ENCODE measurements at places on chromosomes 4 and X. TPM values are rescaled to one million over a fixed set of nuclear protein-coding genes. Genes with fewer than 3 reads are reported as not detected.
A peak's percentile ranks its signal among the peaks of the same experiment; 100 is the strongest.

GRCh38 chrX:54419559-54420302 is 20.5 kb upstream of the TSR2 start:
- DNase-seq: no peak

DNA sequence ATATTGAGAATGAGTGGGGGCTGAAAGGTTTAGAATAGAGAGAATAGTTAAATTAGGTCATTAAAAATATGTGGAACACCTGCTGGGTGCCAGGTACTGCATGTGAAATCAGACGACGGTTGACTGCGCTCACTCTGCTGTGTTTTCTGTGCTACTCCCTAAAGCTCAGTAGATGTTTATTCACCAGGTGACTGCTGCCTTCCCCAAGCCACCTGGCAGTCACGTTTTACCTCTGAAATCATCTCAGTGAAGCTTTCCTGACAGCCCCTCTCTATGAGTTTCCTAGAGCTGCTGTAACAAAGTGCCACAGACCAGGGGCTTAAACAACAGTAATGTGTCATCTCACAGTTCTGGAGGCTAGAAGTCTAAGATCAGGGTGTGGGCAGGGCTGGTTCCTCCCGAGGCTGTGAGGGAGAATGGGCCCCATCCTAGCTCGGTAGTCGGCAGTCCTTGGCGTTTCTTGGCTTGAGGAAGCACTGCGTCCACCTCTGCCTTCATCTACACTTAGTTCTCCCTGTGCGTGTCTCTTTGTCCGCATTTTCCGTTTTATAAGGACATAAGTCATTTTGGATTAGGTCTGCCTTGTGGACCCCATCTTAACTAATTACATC is 25.3 kb downstream of the ADD1 start:
- no peak for DNase-seq

- no peak for DNase-seq
Observed at GRCh38 chr4:84319124-84319523, 180.0 kb downstream of the NKX6-1 start.

DNA sequence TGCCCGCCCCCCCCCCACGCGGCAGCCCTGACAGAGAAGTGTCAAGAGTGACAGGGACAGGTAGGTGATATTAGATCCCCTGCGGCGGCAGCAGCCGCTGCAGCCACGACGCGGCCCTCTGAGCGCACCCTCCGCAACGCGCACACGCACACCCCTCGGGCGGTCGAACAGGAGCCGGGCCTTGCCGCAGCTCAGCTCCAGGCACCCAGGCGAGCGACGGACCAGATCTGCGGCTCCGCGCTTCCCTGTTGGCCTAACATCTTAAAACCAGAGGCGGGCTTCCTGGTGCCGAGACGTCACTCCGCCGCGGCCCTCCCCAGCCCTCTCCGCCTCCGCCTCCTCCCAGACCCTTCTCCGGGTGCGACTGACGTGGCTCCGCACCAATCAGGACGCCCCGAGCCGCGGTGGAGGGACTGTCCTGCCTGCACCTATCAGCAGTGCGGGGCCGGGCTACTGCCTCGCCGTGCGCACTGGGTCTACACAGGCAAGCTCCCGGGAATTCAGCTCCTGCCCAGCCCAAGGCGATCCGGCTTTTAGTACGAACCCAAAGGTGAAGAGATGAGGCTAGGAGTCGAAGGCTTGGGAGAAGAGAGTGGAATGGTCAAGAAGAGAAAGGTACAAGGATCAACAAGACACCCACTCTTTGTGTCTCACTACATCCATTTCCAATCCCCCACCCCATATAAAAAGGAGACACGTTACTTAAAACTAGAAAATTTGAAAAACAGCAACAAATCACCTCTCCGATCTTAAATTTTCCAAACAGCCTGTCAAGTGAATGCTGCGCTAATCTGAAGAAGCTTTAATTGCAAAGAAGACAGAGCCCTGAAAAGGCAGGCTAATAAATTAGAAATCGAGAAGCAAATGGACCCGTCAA is at the start of gene PITX2:
Gene PITX2, minus strand, starts transcription at position 237 of the 877 bp plus-strand sequence. CDS start 617 bp downstream, outside the sequence.
- peak; percentile 67 for DNase-seq

DNA sequence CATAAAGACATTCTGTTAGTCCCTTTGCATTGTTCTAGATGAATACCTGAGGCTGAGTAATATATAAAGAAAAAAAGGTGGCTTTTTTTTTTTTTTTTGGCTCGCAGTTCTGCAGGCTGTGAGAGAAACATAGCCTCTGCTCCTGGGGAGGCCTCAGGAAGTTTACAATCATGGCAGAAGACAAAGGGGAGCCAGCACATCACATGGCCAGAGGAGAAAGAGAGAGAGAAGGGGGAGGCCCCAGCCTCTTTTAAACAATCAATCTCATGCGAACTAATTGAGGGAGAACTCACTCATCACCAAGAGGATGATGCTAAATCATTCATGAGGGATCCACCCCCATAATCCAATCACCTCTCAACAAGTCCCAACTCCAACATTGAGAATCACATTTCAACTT is 364.0 kb upstream of the EPHA5 start:
- no peak for DNase-seq

DNA sequence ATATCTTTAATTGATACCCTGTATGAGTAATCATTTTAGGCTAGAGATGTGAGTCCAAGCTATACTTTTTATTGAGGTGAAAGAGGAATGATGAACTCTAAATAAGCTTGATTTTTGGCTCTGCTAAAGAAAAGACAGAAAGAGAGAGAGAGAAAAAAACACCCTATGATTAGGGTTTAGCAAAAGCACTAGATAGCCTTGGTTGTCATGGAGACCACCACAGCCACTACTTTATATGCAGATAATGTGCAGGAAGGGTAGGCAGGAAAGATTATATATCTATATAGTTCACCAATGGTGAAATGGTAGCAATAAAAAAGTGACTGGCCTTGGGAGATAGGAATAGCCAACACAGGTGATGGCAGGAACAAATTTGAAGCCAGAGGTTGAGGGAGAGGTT is 69.9 kb upstream of the CAMK2D start:
- DNase-seq: no peak

DNA sequence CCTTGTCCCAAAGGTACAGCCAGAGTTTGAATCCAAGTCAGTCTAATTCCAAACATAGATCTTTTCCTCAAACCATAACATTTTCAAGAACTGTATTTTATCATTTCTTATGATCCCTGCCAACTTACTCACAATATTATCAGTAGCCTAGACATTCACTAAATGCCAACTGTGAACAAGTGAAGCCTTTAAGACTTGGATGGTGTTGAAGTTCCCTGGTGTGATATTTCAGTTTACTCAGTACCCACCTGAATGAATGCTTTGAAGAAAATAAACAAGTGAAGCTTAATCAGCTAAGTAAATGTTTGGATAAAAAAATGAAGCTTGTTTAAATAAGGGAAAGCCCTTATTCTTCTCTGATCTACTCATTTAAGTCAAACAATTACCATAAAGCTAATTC is 1028.3 kb downstream of the DMD start:
- no peak for DNase-seq

- no peak for DNase-seq
Observed at GRCh38 chrX:115912372-115912897, 258.1 kb upstream of the AGTR2 start.

DNA sequence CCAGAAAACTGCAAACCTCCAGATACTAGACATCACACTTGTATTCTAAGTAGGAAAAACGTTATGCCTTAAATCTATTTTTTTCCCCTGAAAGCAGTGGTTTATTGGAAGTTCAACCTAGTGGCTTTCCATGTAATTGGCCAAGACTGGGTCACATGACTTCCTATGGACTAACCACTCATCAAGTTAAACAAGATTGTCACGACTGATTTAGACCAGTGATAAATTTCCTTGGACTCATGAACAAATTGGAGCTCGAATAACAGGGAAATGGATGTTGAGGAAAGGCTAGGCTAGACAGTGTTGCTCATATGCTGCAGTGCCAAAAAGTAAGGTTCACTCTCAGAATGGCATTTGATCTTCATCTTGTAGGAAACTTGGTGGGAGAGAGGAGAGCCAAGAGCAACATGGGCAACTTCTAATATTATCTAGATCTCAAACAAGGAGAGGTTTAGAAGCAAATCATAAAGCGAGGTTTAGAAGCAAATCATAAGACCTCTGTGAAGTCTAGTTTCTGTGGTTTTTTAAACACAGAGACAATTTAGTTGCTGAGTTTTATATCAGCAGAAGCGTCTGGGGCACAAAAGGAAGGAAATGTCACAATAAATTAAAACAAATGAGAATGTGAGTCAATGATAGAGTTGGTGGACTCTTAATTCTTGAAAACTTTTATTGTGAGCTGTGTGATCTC is 165.6 kb upstream of the BOD1L1 start:
- DNase-seq: no peak

DNA sequence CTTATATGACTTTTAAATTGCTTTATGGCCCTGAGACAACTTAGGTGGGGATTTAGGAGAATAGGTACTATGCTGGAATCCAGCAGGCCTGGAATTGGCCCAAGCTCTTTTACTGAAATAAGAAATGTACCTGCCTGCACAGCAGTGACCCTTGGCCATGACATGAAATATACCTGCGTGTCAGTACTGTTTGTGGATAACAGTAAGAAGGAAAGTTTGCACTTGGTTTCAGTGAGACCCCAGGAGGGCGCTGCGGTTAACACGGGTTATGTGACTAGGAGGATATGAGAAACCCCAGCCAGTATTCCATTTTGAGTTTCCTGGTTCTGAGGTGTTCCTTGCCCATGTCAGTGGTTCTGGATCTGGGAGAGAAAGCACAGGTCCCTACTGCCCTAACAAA is 5.3 kb downstream of the MTM1 start:
- no peak for DNase-seq

DNA sequence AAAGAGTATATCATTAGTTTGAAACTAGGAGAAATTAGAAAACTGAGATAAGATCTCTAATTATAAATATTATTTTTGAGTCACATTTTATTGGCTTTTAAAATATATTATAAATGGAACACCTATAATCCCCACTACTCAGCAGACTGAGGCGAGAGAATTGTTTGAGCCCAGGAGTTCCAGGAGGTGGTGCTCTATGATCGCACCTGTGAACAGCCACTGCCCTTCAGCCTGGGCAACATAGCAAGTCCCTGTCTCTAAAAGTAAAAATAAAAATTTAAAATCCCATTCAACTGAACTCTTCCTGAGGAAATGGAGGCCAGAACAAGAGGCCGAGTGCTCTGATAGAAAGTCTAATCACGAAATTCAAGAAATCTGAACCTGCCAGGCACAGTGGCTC is 6.3 kb upstream of the C4orf36 start:
- DNase-seq: no peak

DNA sequence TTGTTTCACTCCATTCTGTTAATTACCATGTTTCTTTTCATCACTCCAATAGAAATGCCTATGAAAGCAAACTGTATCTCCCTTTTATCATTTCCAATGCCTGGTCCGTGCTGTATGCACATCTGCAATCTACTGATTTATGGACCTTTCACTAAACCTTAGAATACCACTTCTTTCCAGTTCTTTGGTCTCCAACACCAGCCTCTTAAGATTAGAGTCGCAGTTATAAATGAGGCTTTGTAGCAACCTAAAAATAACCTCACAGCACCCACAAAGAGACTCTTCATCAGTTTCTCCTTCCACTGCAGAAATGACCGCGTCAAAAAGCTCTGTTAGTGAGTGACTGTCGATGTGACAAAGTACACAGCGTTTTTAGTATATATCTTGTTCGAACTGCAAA is 282.6 kb downstream of the ADGRA3 start:
- no peak for DNase-seq

GRCh38 chrX:129813662-129814368 is 29.9 kb downstream of the ZDHHC9 start:
- DNase-seq: no peak

DNA sequence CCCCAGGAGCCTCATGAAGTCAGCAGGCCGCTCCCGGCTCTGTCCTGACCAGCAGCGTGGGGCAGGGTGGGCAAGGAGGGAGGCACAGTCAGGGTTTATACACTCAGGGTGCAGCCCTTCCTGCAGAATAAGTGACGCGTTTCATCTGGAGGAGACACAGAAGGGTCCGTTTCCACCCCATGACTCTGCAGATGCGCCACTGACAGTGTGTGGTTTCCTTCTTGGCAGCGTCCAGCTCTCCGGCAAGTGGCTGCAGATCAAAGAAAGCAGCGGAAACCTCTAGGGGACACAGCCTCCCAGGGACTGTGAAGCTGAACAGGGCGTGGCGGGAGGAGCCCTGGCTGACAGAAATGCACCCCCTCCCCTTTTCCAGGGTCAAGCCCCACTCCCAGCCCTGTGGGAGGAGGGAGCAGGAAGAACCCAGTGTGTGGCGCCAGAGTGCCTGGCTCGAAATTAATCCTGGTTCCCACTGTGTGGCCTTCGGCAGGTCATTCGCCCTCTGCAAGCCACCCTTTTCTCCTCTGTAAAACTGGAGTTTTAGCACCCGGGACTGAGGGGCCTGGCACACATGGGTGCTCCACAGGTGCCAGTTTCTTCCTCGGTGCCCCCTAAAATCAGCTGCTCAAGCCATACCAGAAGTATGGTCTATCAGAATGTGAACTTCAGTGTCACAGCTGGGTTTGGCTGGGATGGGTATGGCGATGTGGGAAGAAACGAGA is 17.3 kb upstream of the TBC1D14 start:
- no peak for DNase-seq

GRCh38 chrX:100850317-100850716 is 23.8 kb downstream of the NOX1 start:
- no peak for DNase-seq

- no peak for DNase-seq
Observed at GRCh38 chrX:110836982-110837381, 41.4 kb upstream of the CHRDL1 start.

DNA sequence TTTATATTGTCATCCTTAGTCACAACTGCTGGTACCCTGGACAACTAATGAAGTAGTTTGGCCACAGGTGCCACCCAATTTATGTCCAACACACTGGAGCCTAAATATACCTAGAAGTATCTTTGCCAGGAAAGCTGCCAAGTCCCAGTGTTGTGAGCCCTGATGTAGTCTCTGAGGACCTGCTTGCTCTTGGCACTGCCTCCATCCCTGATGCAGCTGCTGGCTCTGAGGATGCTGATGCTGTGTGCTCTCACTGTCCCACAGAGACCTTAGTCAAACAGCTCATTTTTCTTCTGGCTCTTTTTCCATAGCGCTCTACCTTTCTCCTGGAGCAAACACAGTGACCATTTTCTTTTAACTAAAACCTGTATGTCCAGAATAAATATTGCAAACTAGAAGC is 1535.4 kb upstream of the ADGRL3 start:
- DNase-seq: no peak

GRCh38 chrX:80513625-80514024 is 93.4 kb downstream of the TENT5D start:
- no peak for DNase-seq

DNA sequence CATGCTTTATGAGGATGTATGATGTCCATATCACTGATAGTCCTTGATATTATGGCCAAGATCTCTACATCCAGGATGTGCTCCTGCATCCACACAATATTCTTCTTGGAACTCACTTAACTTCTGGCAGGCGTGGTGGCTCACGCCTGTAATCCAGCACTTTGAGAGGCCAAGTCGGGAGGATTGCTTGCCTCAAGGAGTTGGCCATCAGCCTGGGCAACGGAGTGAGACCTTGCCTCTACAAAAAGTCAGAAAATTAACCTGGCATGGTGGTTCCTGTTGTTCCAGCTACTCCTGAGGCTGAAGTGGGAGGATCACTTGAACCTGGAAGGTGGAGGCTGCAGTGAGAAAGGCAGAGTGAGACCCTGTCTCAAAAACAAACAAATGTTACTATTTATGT is 2.3 kb upstream of the HNRNPD start:
- DNase-seq: no peak

- no peak for DNase-seq
Observed at GRCh38 chrX:93242897-93243296, 430.5 kb downstream of the NAP1L3 start.

The ADGRL3 gene
- 6.8 TPM for total RNA-seq

The ZFP42 gene
- total RNA-seq: not detected

The CRMP1 gene
- total RNA-seq: 2.3 TPM

The VEGFC gene
- 11.9 TPM for total RNA-seq

The CSAG1 gene
- not detected for total RNA-seq

The SLC9B2 gene
- 19.2 TPM for total RNA-seq

The UGT2B11 gene
- not detected for total RNA-seq

All from ovary (tissue), 10 donors.